ENCODE measurements at places on chromosomes 13 and 19. TPM values are rescaled to one million over a fixed set of nuclear protein-coding genes. Genes with fewer than 3 reads are reported as not detected.

GRCh38 chr19:29283366-29283765 is 70.4 kb upstream of the UQCRFS1 start:
- DNase-seq = no peak

GRCh38 chr19:34181111-34181864 is 9.0 kb downstream of the LSM14A start:
- no peak for DNase-seq

GRCh38 chr19:10120538-10121189 is 965 bp upstream of the EIF3G start:
- no peak for DNase-seq

Gene ZNF575
- 2.7 TPM for polyA plus RNA-seq

Gene CYP4F8
- polyA plus RNA-seq = not detected

GRCh38 chr13:99666146-99666805 is 165.0 kb downstream of the TM9SF2 start:
- DNase-seq = no peak

GRCh38 chr13:42412812-42413483 is 141.0 kb downstream of the AKAP11 start:
- no peak for DNase-seq

DNA sequence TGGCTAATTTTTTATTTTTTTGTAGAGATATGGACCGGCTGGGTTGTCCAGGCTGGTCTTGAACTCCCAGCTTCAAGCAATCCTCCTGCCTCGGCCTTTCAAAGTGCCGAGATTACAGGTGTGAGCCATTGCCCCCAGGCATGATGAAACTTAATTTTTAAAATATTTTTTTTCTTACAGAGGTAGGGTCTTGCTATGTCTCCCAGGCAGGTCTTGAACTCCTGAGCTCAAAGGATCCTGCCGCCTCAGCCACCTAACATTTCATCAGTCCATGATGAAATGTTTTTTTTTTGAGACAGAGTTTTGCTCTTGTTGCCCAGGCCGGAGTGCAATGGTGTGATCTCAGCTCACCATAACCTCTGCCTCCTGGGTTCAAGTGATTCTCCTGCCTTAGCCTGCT is 12.4 kb downstream of the C19orf44 start:
- DNase-seq = no peak

DNA sequence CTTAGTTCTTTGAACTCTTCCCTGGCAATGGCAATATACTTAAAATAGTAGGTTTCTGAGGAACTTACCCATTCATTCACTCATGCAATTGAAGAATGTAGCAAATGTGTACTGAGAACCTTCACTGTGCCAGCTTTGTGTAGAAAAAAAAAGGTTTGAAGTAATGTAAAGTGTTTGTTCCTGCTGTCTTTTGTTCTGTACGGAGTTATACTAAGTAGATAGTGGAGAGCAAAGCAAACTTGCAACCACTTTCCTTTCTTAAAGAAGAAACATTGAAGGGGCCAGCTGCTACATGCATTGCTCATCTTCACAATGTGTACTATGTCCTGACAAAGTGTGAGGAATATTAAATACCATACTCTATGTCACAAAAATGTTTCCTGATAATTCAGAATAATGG is 68.9 kb upstream of the FREM2 start:
- no peak for DNase-seq

GRCh38 chr19:1653300-1653628 is 849 bp upstream of the TCF3 start:
- DNase-seq = no peak

Gene ADM5
- polyA plus RNA-seq = 0.34 TPM

DNA sequence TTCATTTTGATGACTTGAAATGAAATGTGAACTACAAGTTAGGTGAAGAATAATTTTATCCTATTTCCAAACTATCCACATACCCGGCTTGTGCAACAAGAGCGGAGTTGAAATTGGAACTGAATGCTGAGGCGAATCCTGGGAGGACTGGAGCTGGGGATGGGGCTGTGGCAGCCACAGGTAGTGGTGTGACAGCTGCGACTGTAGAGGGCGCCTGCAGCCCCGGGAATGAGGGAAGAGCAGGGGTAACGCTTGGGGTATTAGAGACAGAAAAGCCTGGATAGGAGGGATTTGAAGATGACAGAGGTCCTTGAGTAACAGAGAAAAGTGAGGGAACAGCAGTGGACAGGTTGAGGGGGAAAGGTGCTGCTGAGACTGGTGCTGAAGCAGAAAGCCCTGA is 22.0 kb upstream of the STOML3 start:
- DNase-seq = no peak

- DNase-seq = no peak
Observed at GRCh38 chr13:71801781-71802180, 65.2 kb downstream of the DACH1 start.

Gene GPR42
- not detected for polyA plus RNA-seq

Gene FRY
- polyA plus RNA-seq = 6.4 TPM

All from naive thymus-derived CD4-positive, alpha-beta T cell (primary cell).